ENCODE measurements at places on chromosomes 11 and 22. TPM values are rescaled to one million over a fixed set of nuclear protein-coding genes. Genes with fewer than 3 reads are reported as not detected.

DNA sequence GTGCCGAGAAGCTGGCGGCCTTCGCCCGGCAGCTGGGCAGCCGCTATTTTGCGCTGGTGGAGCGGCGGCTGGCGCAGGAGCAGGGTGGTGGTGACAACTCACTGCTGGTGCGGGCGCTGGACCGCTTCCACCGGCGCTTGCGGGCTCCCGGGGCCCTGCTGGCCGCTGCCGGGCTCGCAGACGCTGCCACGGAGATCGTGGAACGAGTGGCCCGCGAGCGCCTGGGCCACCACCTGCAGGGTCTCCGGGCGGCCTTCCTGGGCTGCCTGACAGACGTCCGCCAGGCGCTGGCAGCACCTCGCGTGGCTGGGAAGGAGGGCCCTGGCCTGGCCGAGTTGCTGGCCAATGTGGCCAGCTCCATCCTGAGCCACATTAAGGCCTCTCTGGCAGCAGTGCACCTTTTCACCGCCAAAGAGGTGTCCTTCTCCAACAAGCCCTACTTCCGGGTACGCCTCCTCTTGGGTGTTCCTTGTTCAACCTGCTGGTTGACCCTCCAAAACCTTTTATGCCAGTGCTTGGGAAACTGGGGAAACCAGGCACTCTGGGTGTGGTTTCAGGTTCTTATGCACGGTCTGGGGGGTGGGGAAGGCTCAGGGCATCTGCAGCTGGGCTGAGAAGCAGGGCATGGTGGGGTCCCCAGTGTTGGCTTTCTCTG lies 3.1 kb upstream of the TM7SF2 start:
- H3K36me3 ChIP-seq: peaks cover 6% of the 10 kb centered on the region
- no peak overlapping the region for H3K27ac ChIP-seq
- no peak overlapping the region for H3K4me3 ChIP-seq

DNA sequence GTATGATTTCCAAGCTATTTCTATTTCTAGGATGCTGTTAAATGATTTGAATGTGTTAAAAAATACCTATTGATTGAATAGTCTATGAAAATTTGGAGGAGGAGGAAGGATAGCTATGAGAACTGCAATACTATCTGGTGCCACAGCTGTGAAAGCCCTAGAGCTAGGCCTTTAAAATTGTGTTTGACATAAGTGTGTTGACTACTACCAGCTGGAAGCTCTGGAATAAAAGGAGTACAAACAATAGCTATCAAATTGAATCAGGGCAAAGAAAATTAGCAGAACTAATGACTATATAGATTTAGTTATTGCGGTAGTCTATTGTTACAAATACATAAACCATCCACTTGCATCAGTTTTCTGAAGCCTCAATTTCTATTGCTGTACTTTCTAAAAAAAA lies 124.8 kb upstream of the CNTN5 start:
- H3K27me3 ChIP-seq: no peaks in the 10 kb centered on the region
- H3K27ac ChIP-seq: no peak overlapping the region
- no peak overlapping the region for H3K4me3 ChIP-seq
- H3K36me3 ChIP-seq: no peaks in the 10 kb centered on the region
- H3K4me1 ChIP-seq: no peaks in the 10 kb centered on the region
- DNase-seq: no peak

DNA sequence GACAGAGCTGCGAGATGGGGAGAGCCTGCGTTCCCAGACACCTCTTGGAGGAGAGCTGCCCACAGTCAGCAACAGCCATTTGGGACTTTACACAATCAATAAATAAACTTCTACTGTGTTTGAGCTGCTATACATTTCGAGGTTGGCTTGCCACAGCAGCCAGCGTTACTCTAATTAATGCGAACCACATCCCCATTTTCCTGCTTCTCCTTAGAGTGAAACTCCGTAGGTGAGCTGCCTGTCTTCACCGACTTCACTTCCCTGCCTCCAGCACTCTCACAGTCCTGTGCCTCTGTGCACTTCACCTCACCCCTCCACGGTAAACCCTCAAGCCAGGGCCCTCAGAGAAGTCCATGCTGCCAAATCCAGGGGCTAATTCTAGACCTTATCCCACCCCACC lies 5.9 kb upstream of the SLC22A12 start:
- H3K4me3 ChIP-seq: no peak overlapping the region
- no peak overlapping the region for H3K27ac ChIP-seq
- H3K36me3 ChIP-seq: no peaks in the 10 kb centered on the region
- H3K27me3 ChIP-seq: peaks cover 9% of the 10 kb centered on the region
- DNase-seq: no peak
- H3K4me1 ChIP-seq: no peaks in the 10 kb centered on the region

DNA sequence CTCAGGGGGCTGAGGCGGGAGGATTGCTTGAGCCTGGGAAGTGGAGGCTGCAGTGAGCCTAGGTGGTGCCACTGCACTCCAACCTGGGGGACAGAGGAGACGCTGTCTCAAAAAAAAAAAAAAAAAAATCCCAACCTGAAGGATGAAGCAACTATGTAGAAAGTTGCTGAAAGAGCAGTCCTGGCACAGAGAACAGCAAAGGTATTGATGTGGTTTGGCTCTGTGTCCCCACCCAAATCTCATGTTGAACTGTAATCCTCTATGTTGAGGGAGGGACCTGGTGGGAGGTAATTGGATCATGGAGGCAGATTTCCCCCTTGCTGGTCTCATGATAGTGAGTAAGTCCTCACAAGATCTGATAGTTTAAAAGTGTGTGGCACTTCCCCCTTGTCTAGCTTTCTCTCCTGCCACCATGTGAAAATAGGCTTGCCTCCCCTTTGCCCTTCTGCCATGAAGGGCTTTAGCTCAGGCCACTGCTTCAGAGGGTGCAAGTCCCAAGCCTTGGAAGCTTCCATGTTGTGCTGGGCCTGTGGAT lies 10.7 kb upstream of the SERPING1 start:
- H3K36me3 ChIP-seq: no peaks in the 10 kb centered on the region
- no peak for DNase-seq
- H3K4me1 ChIP-seq: no peaks in the 10 kb centered on the region
- peaks cover 5% of the 10 kb centered on the region for H3K27me3 ChIP-seq
- no peak overlapping the region for H3K27ac ChIP-seq
- H3K4me3 ChIP-seq: no peak overlapping the region

DNA sequence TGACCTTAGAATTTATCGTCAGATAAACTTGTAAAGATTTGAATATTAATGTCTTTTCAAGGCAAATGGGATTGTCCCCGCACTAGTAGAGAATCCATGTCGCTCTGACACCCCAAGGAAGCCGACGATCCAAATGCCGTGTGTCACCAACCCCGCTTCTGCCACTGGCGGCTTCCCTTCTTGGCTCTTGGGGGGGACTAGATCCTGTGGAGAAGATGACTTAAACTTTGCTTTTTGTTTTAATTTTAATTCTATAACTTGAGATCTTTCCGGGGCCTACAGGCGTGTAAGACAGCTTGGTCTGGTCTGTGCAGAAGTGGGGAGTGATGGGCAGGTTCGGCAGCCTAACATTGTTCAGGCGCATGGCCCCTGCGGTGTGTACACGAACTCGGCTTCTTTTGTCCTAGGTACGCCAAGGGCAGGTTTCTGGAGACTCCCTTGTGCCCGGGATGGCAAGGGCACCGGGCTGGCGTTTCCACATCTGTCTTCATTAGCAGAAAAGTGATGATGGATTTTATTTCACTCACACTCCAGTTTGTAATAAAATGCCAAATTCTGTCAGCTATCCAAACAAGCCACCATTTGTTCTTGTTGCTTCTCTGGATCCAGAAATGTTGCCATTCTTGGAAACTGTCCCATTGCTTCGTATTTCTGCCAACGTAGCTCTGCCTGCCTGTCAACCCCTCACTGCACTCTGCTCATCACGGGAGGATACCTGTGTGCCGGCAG lies 6.7 kb downstream of the YDJC start:
- no peak for DNase-seq
- H3K4me3 ChIP-seq: no peak overlapping the region
- H3K27me3 ChIP-seq: no peaks in the 10 kb centered on the region
- peaks cover 22% of the 10 kb centered on the region for H3K4me1 ChIP-seq
- H3K36me3 ChIP-seq: peaks cover 19% of the 10 kb centered on the region

GRCh38 chr11:20066783-20067156 lies 93.5 kb downstream of the DBX1 start:
- no peaks in the 10 kb centered on the region for H3K4me1 ChIP-seq
- no peaks in the 10 kb centered on the region for H3K27me3 ChIP-seq
- H3K36me3 ChIP-seq: no peaks in the 10 kb centered on the region
- H3K4me3 ChIP-seq: no peak overlapping the region
- no peak for DNase-seq
- H3K27ac ChIP-seq: no peak overlapping the region

- peak overlapping the region; percentile 98 for H3K27ac ChIP-seq
- DNase-seq: peak; percentile 47
- H3K4me3 ChIP-seq: peak overlapping the region; percentile 97
- peaks cover 50% of the 10 kb centered on the region for H3K4me1 ChIP-seq
Observed at GRCh38 chr22:23180893-23181720, 798 bp downstream of the BCR start.

- H3K27me3 ChIP-seq: no peaks in the 10 kb centered on the region
- no peak overlapping the region for H3K27ac ChIP-seq
- no peak for DNase-seq
- no peak overlapping the region for H3K4me3 ChIP-seq
- no peaks in the 10 kb centered on the region for H3K36me3 ChIP-seq
Observed at GRCh38 chr11:541433-541885, 4.1 kb downstream of the LRRC56 start.

GRCh38 chr11:103619938-103620337 lies 416.5 kb upstream of the DDI1 start:
- no peak for DNase-seq
- H3K27me3 ChIP-seq: no peaks in the 10 kb centered on the region
- H3K4me3 ChIP-seq: no peak overlapping the region
- no peaks in the 10 kb centered on the region for H3K4me1 ChIP-seq

- no peaks in the 10 kb centered on the region for H3K27me3 ChIP-seq
- no peaks in the 10 kb centered on the region for H3K36me3 ChIP-seq
- no peak overlapping the region for H3K27ac ChIP-seq
- no peak for DNase-seq
- no peak overlapping the region for H3K4me3 ChIP-seq
Observed at GRCh38 chr11:79663017-79663416, 222.2 kb upstream of the TENM4 start.

GRCh38 chr11:7490535-7490934 lies 5.2 kb downstream of the OLFML1 start:
- H3K4me3 ChIP-seq: no peak overlapping the region
- no peak for DNase-seq
- no peak overlapping the region for H3K27ac ChIP-seq
- no peaks in the 10 kb centered on the region for H3K4me1 ChIP-seq
- H3K36me3 ChIP-seq: no peaks in the 10 kb centered on the region
- peaks cover 2% of the 10 kb centered on the region for H3K27me3 ChIP-seq

DNA sequence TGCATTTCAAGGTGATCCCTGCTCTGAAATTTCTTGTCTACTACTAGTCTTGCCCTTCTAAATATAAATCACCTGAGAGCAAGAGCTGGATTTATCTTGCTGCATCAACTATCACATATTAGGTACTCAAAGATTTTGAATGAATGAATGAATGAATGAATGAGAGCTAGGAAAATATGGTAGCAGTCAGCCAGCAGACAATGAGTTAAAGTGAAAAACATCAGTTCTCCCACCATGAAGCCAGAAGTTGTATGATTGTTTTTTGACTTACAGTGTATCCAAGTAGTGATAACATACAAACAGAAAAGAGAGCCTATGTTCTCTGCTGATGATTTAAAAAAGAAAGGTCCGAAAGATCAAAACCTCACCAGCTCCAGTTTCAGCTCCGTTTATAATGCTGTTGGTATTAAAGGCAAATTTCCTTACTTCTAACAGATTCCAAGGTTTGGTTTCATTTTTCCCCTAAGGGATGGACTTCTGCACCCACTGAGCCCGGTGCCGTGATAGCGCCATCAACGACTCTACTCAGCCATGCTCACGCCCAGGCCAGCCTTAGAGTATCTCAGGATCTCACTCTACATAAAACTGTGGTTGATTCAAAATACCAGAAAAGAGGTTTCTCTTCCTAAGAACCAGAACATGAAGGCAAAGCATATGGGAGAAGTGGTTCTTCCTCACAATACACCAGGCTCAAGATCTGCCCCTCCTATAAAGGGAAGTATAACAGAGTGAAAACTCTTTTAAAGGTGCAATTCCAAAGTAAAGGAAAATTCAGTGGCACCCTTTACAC lies 92.0 kb downstream of the SGSM3 start:
- peaks cover 66% of the 10 kb centered on the region for H3K4me1 ChIP-seq
- H3K36me3 ChIP-seq: peaks cover 8% of the 10 kb centered on the region
- H3K4me3 ChIP-seq: peak overlapping the region; percentile 94

DNA sequence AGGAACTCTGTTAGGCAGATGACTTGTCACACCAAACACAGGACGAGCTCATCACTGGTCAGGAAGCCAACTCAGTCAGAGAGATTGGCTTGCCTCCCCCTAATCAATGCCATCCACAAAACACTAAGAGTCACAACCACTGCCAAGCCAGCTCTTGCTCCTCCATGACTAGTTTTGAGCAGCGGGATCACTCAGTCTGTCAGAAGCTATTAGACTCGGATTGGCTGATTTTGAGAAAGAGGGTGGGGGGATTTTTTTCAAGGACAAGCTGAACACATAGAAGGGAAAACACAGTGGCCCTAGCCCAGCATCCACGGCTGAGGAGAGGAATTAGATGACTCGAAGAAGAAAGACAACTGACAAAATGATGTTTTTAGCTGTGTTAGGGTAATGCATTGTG lies 55.9 kb downstream of the SEZ6L start:
- no peak overlapping the region for H3K27ac ChIP-seq
- H3K4me1 ChIP-seq: no peaks in the 10 kb centered on the region
- no peak for DNase-seq
- H3K27me3 ChIP-seq: no peaks in the 10 kb centered on the region
- H3K4me3 ChIP-seq: no peak overlapping the region

- H3K36me3 ChIP-seq: no peaks in the 10 kb centered on the region
- no peaks in the 10 kb centered on the region for H3K4me1 ChIP-seq
- DNase-seq: no peak
- H3K27me3 ChIP-seq: no peaks in the 10 kb centered on the region
Observed at GRCh38 chr22:28759861-28760560, 12.5 kb upstream of the CCDC117 start.

The SEPTIN5 gene
- 0.41 TPM for total RNA-seq

The NNMT gene
- total RNA-seq: not detected

The COPB1 gene
- 107 TPM for total RNA-seq

The LMO1 gene
- not detected for total RNA-seq

The CRYBB2 gene
- not detected for total RNA-seq

The ANO9 gene
- 41.7 TPM for total RNA-seq

The ARHGAP8 gene
- total RNA-seq: 0.73 TPM

The MRGPRX3 gene
- total RNA-seq: not detected

All from activated CD4-positive, alpha-beta memory T cell treated with anti-CD3 and anti-CD28 coated beads for 36 hours (primary cell).